IMR-90 (cell line): ENCODE measurements at places on chromosomes 7 and 10. TPM values are rescaled to one million over a fixed set of nuclear protein-coding genes. Genes with fewer than 3 reads are reported as not detected.
A peak's percentile ranks its signal among the peaks of the same experiment; 100 is the strongest.

SEM1 gene
- 17.2 and 23.6 TPM in 2 replicates for total RNA-seq

DNA sequence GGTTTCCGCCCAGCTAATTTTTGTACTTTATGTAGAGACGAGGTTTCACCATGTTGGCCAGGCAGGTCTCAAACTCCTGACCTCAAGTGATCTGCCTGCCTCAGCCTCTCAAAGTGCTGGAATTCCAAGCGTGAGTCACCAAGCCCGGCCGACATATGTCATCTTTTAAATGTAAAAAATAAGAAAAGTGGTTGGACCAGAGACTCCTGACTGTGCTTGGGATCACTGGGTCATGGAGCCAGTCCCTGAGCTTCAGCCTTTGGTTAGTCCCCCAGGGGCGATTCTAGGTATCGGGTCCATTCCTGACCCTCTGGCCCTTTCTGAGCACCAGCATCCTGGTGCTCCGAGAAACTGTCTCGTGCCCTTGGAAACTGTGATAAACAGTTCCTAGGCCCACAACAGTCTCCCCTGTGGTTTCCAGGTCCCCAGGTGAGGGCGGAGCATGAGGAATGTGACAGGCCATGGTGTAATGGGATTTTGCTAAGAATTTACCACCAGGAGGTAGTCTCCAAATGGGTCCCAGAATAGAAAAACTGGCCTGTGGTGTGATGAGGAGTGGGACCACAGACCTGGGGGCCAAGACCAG lies 32.8 kb downstream of the UBTD1 start:
- DNase-seq: peak; percentile 60

DNA sequence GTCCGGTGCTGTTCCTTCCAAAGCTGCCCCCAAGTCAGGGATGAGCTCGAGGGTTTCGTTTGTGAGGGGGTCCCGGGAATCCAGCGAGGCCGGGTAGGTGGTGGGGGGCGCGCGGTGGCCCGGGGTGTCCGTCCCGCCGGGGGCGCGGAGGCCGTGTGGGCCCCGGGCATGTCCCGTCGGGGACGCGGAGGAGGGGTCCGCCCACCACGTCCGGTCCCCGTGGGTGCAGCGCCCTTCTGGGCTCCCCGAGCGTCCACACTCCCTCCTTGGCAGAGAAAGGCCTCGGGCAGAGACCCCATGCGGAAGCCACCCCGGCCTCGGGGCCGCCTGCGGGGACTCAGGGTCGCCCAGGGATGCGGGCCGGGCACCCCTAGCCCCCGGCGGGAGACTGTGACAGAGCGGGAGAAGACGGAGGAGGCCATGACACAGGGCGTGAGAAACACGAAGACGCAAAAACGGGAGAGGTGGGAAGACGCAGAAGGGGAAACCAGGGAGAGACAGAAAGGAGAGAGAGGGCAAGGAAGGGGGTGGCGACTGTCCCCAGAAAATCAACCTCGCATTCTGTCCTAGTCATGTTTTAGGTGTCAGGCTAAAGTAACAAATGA lies 640 bp upstream of the ZNF425 start:
- no peak for DNase-seq

GRCh38 chr7:73761854-73762658 lies 8.0 kb downstream of the CLDN3 start:
- DNase-seq: no peak

DNA sequence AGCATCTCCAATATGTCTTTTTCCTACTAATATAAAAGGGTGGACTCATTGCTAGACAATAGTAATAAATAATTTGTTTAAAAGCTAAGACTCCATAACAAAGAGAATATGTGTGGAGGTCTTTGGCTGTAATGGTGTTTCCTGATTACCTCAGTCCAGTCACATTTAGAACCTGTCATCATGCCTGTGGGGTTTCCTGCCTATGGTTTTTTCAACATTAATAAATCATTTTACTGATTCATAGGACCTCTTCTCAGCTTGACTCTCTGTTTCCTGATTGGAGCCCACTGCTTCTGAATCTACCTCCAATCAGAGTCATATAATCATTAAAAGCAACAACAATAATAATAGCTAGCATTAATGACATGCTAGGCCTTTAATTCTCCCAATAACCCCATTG lies 52.4 kb upstream of the GNAI1 start:
- DNase-seq: peak; percentile 10

GRCh38 chr10:62075912-62076311 lies 174.4 kb downstream of the ARID5B start:
- no peak for DNase-seq

- DNase-seq: no peak
Observed at GRCh38 chr7:50492770-50493519, 42.8 kb upstream of the FIGNL1 start.

DNA sequence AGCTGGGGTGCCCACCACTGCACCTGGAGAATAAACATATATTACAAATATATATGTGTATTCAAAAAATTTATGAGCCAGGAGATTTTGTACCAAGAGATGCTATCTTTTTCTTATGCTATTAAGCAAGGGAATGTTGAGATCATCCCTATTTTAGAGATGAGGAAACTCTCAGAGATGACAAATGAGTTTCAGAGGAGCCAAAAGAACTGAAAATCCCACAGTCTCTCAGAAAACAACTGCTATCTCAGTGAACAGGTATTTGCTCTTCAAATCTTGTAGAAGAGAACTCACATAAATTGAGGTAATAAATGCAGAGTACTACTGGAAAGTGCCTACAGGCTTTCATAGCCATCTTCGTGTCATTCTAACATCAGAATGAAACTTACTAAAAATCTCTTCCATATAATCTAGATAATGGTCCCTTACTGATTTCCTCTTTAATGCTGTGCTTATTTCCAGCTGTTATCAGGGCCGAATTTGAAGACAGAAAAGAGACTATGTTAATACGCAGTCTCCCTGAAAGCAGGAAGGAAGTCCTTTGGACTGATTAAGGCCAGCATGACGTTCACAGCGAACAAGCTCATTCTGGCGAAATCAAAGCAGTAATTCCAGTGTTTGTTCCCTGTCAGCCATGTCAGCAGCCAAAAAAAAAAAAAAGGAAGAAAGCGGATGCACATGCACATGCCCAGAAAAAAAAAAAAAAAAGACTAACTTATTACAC lies 29.4 kb upstream of the ANAPC16 start:
- DNase-seq: peak; percentile 41

DNA sequence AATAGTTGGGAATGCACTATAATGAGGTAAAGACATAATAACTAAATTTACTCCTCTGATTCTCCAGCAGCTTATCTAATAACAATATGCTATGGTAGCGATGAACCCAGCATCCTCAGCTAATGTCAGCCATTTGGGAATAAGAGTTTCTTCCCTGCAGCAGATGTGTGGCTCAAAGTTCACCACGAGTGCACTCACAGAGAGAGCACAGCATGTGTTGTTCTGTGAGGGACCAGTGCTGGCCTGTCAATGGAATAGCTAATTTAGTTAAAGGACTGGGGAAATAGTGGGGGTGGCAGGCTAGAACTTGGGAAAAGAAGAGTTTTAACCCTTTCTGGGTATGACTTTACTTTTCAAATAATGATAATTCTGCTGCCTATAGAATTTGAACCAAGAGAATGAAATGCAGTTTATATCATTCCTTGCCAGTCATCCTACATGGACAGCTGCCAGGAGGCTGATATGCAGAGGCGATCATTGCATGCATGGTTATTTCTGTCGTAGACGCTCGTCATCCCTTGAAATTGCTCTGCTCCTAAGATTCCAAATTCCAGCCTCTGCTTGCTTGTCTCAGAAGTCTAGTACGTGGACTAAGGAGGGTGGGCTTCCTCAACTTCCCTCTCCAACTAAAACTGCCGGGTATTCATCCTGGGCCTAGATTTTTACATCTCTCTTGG lies 355.6 kb downstream of the RNLS start:
- peak; percentile 85 for DNase-seq

DNA sequence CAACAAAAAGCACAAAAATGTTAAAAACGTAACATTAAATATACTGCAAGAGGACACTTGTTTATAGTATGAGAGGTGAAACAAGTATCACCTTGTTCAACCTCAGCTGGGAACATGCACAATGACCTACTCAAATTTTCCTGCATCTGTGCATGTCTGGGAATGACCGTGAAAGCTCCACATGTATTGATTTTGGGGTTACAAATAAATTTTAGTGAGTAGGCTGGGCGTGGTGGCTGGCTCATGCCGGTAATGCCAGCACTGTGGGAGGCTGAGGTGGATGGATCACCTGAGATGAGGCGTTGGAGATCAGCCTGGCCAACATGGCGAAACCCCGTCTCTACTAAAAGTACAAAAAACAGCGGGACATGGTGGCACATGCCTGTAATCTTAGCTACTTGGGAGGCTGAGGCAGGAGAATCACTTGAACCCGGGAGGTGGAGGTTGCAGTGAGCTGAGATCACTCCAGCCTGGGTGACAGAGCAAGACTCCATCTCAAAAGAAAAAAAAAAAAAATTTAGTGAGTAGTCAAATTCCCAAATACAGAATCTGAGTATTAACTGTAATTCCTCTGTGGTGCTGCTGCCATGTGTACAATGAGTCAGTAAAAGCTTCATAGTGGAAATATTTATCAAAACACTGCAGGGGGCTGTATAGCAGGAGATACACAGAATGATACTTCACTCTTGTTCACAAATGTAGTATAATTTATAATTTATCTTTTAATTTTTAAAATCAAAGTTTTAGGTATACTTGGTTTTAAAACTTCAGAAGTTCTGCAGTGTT lies 41.1 kb downstream of the SUGCT start:
- DNase-seq: peak; percentile 69

GTF2IRD2 gene
- total RNA-seq: 2.9 and 3.1 TPM in 2 replicates

DNA sequence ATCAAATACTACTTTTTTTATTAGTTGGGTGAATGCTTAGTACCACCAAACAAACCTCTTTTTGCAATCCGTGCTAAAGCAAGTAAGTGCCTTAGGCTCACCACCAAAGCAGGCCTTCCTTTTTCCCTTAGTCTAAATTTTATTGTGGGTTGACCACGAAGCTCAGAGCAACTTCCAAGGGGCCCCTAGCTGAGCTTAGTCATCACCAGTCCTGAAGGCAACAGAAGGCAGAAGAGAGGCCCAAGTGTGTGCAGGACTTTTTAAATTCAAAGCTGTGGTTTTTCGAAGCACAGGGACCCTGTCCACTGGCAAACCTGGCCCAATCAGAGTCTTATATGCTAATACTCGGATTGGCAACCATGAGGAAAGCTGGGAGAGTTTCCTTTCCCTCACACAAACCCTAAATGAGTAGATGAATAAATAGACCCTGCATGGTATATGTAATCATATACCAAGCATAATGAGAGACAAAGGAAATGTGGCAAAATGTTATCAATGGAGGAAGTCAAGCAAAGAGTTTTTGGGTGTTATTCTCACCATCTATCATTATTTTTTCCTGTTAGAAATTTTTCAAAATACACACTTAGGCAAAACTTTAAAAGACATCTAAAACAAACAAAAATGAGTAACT lies 453.2 kb upstream of the GALNT17 start:
- DNase-seq: peak; percentile 57

GRCh38 chr7:88268051-88268450 lies 38.6 kb downstream of the STEAP4 start:
- no peak for DNase-seq

GRCh38 chr10:116208956-116209567 lies 63.9 kb downstream of the GFRA1 start:
- DNase-seq: no peak

DNA sequence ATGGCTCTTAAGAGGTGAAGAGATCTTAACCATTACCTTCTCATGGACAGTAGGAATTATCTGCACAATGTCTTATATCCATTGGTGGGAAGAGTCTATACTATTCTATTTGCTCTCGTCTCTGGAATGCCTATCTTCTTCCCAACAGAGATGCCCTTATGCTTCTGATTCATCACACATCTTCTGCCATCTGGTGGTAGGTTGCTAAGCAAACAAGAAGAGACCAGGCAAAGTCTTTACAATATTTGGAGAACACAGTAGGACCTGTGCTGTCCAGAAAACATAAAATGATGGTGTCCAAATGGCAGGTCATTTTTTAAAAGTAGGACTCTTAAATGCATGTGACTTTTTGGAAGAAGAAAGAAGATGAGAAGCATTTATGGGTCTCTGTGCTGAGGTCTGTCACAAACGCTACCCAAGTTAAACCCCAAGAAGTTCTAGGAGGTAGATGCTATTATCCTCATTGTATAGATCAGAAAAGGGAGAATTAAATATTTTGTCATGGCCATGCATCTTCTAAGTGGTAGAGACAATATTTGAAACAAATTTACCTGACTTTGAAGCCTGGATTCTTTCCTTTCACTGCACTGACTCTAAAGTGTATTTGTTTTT lies 67.8 kb upstream of the NXPH1 start:
- DNase-seq: no peak

DNA sequence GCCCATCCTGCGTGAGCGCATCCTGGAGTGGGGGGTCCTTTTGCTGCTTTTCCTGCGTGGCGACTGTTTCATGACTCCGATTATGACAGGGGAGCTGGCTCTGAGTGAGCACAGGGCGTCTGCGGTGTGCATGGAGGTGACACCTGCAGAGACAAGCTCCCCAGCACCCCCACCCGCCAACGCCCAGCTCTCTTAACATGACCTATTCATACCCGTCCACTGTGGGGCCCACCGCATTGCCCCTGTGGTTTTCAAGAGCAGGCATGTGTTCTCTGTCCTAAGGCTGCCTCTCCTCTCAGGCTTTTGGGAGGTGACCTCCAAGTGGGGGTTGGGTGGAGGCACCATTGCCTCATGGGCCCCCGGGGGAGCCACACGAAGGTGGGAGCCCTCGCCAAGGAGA lies 500.7 kb downstream of the TCERG1L start:
- DNase-seq: no peak

DNA sequence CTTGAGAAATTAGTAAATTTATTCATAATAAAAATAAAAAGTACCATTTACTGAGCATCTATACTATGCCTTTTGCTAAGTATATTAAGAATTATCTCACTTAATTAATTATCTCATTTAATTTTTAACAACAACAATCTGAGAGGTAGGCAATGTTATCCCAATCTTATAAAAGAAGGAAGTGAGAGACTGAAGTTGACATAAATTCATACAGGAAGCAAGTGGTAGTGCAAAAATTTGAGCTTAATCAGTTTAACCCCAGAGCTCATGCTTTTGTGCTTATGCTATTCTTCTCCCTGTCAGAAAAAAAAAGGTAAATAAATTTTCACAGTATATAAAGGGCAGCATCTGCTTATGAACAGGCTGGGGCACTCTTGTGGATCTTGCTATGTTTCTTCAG lies 2.7 kb upstream of the LIPF start:
- DNase-seq: no peak

PDE6C gene
- not detected in 2 replicates for total RNA-seq

GRCh38 chr7:35729061-35729783 lies 34.3 kb upstream of the HERPUD2 start:
- no peak for DNase-seq

DNA sequence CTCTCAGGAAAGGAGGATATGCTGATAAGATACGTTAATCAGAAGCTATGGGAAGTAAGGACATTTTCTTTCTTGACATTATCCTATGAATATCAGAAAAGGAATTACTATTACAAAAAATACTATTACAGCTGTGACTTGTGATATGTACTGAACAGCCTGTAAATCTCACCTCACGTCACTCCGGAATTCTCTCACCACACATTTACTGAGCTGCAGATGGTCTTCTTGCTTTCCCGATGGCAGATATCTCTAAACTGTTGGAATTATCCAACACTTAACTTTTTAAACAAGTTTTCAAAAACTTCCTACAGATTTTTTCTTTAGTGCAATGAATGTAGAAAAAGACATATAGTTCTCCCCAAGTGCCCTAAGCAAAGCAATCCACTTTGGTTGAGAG lies 313.4 kb downstream of the GPR37 start:
- peak; percentile 45 for DNase-seq
